GM12891 (cell line): ENCODE measurements at places on chromosomes 3 and 15.
A peak's percentile ranks its signal among the peaks of the same experiment; 100 is the strongest.

DNA sequence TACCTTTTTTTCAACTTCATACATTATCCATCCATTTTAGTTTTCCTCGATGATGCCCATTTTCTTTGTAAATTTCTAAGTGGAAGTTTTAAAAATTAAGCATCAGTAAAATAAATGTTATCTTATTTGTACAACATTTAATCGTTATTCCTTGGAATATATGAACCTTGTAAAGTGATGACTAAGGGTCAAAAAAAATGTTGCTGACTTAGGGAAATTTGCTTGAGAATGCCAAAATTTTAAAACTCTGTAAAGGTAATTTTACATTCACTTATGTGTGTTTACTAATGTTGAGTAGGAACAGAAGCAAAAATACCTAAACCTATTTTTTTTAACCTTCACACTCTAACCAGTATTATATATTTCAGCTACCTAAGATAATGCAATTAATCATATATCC lies 917.1 kb downstream of the VGLL3 start:
- DNase-seq, result no peak

DNA sequence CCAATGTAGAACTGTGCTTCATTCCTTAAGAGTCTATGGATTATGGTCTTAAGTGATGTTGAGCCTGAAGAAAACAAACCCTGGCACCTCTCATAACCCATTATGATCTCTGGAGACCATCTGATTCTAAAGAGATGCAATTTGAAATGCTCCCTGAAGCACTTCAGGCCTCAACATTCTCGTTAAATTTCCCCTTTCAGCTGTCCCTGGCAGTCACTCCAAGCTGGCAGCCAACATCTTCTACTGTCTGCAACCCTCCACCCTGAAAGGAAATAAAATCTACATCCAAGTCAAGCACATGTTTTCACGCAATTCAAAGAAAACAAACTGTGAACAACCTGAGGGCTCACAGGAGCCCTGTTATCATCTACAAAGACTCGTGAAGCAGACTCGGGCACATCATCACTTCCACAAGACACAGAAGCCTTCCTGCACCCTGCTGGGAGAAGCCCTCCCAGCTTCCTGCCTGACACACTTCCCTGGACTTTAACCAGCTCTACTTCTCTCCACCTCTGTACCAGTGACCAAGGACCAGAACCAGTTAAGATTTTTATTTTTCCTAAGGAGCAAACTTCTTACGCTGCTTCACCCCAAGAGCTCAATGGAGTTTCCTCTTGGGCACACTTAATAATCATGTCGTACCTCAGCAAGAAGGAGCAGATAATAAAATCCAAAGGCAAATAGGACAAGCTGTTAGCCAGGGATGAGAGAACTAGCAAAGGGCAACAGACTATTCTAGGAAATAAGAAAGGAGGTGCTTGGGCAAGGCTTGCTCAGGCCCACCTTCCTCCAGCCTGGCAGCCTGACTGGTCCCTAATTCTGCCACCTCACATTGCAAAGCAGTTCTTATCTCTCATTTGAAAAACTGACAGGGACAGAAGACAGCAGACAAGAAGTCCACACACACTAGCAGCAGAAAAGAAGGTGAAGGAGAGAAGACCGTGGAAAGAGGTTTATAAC lies 67.1 kb downstream of the MAGI1 start:
- DNase-seq, result no peak

DNA sequence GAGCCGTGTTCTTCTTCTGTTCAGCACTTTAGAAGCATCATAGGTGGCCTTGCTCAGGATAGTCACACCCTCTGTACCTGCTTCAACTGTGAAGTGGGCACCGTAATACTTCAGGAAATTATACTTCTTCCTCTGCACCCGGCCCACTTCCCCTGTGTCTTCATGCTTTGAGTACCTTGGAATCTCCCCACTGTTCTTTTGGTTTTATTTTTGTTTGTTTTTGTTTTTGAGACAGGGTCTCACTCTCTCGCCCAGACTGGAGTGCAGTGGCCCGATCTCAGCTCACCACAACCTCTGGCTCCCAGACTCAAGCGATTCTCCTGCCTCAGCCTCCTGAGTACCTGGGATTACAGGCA lies 1.7 kb downstream of the P2RY14 start:
- no peak for DNase-seq

GRCh38 chr15:65392368-65392767 lies 14.6 kb upstream of the IGDCC3 start:
- DNase-seq, result no peak

GRCh38 chr3:42660898-42661297 lies 7.4 kb downstream of the ZBTB47 start:
- DNase-seq, result peak; percentile 37
